ENCODE measurements at places on chromosomes 3 and 15.

DNA sequence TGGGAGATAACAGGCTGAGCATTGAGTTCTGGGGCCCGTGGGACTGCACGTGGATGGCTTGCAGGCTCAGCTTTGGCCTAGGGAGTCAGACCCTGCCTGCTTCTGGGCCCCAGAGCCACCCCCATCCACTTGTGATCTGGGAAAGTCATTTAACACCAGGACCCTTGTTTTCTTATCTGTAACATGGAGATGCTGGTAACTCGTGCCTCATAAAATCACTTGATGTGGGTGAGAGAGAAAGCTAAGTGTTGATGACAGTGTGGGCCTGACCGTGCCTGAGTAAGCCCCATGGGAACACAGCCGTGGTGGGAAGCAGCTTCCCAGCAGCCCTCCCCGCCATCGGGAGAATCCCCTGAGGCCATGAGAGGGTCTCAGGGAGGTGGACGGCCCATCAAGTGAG, 378.1 kb downstream of the GABRB3 start:
- no peak for DNase-seq

DNA sequence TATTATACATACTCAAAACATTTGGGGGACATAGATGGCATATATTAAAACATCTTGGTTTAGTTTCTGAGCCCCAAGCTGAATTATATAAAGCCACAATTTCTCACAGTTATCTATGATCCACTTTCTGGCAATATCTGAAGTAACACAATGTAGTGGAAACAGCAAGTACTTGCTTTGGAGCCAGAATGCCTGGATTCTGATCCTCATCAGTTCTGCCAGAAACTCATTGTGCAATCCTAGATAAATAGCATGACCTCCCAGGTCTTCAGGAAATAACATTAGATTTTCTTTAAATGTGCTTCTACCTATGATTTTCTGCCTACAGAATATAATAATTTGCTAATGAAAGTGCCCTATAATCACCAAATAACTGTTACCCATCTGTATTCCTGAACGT, 544.9 kb downstream of the NAALADL2 start:
- DNase-seq: no peak

DNA sequence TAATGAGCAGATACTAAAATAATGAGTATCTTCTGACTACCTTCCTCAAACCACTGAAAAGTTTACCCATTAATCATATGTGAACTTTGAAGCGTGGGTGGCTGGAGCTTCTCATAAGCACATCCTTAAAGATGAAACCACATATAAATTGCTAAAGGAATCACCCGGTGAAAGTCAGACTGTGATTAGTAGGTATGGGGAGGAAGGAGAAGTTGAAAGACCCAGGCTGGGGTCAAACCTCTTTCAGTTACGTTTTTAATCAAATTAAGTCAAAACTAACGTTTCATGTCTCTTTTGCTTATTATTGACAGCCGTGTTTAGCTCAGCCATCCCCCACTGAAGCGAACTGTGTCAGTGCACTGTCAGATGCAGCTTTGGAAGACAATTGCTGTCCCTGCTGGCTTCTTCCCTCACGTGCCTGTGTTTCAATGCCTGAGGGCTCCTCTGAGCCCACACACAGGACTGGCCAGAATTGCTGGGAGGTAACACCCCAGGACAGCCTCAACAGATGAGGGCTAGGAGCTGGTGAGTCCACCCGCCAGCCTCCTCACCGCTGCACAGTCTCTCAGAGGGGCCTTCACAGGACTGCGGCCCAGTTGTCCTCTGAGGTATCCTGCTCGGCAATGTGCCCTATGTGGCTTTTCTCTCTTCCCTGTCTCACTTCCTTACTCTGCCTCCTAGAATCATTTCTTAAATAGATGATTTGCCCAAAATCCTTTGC, 29.3 kb upstream of the SH3BP5 start:
- DNase-seq: no peak

- DNase-seq: no peak
Measured at GRCh38 chr15:70424937-70425411, 327.3 kb upstream of the TLE3 start.

DNA sequence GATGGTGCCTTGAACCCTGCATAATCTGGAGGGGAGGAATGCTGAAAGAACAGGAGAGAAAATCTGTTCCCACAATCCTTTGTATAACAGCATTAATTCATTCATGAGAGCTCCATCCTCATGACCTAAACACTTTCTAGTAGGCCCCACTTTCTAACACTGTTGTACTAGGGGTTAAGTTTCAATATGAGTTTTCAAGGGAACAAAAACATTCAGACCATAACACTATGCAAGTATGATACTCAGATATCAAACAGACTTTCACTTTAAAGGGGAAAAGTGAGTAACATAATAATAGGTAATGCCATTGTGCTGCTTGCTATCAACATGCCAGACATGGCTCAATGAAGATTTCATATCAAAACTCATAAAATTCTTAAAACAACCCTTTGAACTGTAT, 32.4 kb upstream of the PLSCR2 start:
- no peak for DNase-seq

DNA sequence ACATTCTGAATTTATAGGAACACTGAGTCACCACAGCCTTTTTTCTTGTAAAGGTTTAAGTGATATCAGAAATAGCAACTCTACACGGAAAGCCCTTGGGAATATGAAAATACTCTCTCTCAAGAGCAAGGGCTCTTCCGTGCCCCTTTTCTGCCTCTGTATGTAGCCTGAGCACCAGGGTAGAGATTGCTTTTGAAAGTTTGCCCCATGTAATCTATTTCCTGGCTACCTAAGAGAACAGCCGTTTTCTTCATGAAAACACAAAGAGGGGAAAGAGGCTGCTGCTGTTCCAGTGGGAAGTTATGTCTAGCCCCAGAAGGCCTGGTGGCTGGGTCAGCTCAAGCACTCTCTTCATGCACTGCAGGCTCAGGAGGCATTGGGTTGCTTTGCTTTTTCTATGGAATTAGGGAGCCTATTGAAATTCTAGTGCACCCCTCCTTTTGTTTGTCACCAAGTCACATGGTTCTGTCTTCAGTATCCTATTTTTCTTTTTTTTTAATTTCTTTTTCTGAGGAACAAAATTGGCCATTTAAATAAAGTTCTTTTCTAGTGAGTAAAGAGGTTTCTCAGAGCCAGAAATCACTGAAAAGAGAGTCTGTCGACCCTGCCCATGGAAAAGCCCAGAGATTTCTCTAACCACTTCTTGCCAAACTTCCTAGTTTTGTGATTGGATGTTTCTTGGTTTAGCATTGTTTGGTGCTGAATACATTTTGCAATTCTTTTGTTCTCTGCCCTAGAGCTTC, 39.5 kb downstream of the TIGIT start:
- DNase-seq: no peak
